CD4-positive, CD25-positive, alpha-beta regulatory T cell (primary cell): ENCODE measurements at places on chromosomes 3 and 15.
A peak's percentile ranks its signal among the peaks of the same experiment; 100 is the strongest.

DNA sequence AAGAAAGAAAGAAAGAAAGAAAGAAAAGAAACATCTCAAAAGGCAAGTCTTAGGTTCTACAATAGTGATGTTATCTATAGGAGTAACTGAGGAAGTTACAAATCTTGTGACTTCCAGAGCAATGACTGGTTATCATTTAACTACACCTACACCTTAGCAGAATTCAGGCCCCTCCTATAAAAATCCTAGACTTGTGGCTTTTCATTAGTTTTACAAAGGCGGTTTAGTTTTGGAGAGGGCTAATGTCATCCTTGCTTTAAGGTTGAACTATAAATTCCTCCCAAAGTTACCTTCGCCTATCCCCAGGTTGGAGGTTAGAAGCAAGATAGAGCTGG is 4.1 kb upstream of the SCAP start:
- DNase-seq = no peak

DNA sequence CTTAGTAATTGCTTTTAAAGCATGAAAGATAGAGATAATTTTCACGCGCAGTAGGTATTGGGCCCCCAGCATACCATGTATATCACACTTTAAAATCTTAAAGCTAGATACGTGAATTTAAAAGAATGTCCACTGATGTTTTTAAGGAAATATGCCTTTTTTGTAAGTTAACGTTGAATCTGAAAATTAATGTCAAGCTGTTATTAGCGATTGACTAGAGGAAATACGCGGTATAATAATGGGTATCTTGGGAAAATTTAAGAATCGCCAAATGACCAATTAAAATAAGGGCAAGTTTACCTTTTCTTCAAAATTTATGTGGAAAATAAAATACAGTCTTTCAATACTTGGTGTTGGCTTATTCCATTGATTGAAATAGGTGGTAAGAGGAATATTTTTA is 13.3 kb upstream of the CHD2 start:
- no peak for DNase-seq

GRCh38 chr3:81816473-81817250 is 55.2 kb upstream of the GBE1 start:
- no peak for DNase-seq

- peak; percentile 53 for DNase-seq
These were observed 20.4 kb upstream of the NFKBIZ start for GRCh38 chr3:101828691-101829436.

DNA sequence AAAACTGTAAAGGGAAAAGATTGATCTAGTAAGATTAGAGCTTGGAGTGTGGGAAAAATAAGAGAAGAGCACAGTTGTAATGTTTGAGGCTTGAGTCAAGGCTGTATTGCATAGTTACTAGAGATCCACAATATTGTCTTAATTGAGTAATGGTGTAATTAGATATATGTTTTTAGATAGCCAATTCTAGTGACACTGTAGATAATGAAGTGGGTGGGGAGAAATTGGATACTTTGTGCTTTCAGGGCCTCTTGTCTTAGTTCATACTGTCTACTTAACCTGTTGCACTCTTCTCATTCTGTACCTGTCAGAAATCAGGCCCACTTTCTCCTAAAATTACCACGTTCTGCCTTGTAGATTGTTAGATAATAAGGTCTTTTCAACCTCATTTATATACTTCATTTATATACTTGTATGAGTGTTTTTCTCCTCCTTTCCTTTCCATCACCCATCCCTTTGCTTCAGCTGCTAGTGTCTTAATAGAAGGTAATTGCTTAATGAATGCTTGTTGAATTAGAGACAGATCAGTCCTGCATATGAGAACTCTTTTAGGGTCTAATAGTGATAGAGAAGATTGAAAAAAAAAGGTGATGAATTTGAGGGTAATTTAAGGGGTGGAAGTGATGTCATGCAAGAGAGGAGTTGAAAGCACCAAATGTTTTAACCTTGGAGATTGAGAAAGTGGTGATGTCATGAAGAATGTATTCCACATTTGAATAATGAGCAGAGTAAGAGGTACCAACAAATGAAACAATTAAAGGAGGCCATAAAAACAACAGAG is 32.0 kb downstream of the PIK3CA start:
- peak; percentile 40 for DNase-seq

DNA sequence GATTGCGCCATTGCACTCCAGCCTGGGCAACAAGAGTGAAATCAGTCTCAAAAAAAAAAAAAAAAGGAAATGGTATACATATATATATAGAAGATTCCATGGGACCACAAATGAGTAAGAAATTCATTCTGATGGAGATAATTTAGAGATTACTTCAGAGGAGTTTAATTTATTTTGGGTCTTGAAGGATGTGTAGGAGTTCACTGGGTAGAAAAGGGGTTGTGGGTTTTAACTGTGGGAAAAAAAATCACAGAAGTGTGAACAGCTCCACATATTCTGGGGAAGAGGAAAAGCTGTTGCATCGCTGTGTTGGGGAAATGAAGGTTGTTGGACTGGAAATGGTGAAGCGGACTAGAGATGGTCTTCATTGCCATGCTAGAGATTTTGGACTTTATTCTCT is 4.1 kb upstream of the ICE2 start:
- DNase-seq = no peak

GRCh38 chr3:160841455-160841854 is 85.4 kb downstream of the PPM1L start:
- DNase-seq = no peak

GRCh38 chr3:150861851-150862250 is 43.4 kb downstream of the MINDY4B start:
- no peak for DNase-seq

DNA sequence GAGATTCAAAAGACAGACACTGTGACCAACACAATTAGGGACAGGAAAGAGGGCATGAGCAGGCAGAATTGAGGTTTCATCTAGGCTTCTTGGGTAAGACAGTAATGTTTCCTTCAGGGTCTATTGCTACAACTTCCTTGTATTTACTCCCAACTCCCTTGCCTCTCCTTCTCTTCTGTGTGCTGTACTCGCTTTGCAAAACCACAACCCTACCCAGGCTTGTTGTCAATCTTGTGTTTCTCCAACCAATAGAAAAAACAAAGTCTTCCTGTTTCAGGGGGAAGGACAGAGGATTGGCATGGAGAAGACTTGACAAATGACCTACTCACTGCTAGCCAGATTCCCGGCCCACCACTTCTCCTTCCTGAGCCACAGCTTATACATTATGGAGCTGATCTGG is 36.3 kb upstream of the MASP1 start:
- DNase-seq = no peak

DNA sequence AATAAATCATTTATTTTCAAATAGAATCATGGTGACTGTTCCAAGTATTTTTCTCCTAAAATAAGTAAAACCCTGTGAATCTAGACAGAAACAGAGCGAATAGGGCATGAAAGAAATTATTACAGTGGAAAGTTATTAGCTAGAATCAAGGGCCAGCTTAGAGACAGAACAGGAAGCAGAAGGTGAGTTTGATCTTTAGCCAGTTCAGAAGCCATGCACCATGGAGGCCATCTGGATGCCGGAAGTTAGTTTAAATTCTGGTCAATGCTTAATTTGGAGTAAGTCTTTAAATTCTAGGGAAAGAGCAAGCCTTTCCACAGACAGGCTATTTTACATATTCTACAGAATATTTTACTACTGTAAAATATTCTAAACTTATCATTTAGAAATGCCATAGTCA is 574.8 kb downstream of the CADM2 start:
- DNase-seq = no peak

DNA sequence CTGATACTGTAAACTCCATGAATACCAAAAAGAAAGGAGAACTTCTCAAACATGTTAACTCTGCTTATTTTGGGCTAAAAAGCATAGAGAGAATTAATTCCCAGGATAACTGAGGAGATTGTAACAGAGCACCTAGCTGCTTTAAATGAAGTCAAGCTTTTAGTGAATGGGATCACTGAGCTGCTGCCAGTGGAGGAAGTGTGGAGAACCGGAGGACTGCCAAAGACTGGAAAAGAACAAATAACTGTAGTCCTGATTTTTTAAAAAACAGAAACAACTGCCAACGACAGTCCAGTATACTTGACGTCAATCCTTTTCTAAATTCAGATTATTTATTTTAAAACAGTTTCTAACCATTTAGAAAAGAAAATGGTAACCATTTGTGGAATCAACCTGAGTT is 3.3 kb downstream of the C3orf70 start:
- no peak for DNase-seq

DNA sequence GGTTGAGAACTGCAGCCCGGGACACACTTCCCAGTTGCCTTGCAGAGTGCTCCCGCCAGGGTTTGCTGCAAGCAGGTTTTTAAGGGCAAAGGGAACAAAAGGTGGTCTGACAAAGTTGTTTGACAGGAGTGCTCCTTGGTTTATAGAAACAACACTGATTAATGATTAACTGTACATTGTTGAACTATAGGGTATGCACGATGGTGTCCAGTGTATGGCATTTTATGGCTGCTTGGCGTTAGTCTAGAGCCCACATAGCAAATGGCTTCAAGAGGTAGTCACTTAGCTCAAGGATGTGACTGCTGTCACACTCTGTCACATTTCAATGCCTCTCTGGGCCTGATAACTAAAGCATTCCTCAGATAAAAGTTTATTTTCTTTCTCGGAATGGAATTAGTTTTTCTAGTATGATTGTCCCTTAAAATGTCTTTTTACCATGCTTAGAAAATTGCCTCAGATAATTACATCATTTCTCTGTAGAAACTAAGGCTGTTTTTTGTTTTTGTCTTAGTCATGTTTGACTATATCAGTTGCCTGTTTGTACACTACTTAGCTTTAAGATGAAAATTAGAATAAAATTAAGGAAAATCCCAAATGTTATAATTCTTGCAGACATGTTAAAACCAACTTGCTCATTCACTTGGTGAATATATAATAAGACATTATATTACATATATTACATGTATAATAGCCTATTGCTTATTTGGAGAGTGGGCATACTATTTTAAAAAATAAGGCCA is 61.3 kb upstream of the GATM start:
- DNase-seq = no peak

DNA sequence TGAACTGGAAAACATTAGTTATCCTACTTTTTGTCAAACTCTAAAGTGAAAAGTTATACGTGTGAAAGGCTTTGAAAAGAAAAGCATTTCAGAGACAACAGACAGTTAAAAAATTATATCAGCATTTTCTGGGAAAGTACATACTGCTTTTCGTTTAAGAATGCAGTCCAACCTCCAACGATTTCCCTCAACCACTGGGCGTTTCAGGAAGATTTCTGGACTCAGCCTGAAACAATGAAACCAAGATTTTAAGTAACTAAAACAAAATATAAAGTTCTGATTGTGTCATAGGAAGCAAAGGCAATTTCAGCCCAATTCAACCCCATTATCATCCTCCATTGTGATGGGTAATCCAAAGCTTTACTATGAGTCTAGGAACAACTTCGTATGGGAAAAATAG is 110.7 kb downstream of the PLD1 start:
- no peak for DNase-seq

DNA sequence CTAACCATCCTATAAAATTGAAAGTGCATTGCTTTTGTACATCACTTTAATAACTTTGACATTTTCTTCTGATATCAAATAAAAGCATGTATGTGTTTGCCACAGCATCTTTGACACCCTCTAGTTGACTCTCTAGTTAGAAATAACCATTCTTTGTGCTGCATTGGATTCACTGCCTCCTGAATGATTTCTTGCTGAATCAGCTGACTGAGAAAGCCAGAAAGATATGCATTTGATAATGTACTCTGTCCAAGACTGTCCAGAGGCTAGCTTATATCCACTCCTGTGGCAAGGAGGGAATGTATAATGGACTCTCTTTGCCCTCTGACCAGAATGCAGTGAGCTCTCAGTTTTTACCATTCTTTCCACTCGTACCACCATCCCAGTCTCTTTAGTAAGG is 6.2 kb downstream of the RAB11A start:
- DNase-seq = no peak

- no peak for DNase-seq
These were observed 134.9 kb downstream of the AQP9 start for GRCh38 chr15:58273104-58273503.

DNA sequence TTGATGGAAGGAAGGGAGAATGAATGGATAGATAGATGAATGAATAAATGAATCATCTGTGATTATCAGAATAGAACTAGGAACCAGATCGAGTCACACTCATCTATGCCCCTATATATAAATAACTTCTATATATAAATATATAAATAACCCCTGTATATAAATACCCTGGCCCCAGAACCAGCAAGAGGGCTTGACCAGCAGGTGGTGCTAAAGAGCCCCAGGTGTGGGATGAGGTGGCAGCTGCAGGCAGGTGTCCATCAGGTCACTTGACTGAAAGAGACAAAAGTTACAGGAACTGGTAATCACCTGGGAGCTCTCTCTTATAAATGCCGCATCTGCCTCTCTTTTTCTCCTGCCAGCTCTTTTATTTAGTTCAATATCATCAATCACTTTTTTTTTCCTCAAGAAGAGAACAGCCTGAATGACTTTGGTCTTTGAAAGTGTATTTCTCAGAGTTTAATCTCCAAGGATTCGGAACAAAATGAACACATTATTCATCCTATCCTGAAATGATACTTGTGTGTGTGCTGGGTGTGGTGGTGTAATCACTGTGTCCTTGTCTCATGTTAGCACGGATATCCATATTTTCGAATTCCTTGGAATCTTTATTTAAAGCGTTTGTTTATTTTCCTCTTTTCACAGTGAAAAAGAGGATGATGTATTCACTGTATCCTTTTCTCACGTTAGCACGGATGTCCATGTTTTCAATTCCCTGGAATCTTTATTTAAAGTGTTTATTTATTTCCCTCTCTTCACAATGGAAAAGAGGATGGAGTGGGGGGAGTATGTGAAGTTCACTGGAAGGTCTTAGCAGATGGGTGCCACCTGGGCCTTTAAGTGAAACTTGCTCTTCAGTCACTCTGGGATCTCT is 35.4 kb upstream of the ATG7 start:
- DNase-seq = peak; percentile 61

DNA sequence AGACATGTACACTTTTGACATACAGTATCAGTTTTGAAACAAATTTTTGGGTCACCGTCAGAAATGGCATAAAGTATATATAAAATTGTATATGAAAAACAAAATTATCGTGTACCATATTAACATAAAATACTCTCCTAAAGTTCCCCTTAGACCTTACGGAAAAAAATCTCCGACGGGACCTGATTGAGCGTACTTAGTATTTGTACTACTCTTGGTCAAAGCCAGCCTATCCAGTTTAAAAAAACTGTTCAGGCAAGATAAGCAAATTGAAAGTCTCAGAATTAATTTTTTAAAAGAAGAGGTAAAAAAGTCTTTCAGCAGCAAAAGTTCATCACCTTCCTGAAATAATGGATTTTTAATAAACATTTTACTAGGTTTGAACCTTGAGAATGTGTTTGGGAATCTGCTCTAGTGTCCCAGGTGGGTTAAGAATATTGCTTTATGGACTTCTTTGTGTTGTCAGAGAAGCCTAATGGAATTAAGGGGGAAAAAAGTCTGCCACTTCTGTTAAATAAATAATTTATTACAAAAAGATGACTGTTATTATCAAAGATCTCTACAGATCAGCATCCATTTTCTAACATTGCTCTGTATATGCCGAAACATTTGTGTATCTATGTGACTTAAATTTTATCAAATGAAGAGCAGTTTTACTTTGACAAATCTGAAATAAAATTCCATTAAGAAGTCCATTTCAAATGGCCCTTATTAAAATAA is 48.6 kb downstream of the ZBTB20 start:
- no peak for DNase-seq

GRCh38 chr3:137121704-137122314 is 164.0 kb downstream of the IL20RB start:
- DNase-seq = no peak

GRCh38 chr3:122416966-122417365 is 1.1 kb upstream of the WDR5B start:
- no peak for DNase-seq
